Ecto neural progenitor cell (in vitro differentiated cells): ENCODE measurements at places on chromosomes 11 and 22.

DNA sequence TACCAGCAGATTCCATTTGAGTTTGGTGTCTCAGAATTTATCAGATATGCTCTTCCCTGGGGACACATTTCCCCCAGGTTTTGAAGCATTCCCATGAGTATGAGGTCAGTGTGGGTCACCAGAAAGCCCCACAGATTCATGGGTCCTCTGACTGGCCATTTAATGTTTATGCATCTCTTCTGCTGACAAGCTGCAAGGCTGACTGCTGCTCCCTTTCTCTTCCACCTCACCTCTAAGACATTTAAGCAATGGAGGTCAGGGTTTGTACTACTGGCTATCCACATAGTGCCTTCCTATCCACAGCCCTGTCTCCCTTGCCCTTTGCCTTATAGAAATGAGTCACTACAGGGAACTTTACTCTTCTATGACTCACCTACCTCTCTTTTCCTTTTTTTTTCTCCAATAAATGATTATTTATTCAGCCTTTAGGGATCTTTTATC is 106.0 kb upstream of the TIMP3 start:
- no peak for DNase-seq

GRCh38 chr22:23850136-23850611 is 7.5 kb upstream of the SLC2A11 start:
- DNase-seq, result no peak

- DNase-seq, result no peak
Measured at GRCh38 chr11:118657238-118657637, 22.2 kb downstream of the TREH start.

GRCh38 chr11:6705905-6706535 is 22.9 kb upstream of the MRPL17 start:
- no peak for DNase-seq

DNA sequence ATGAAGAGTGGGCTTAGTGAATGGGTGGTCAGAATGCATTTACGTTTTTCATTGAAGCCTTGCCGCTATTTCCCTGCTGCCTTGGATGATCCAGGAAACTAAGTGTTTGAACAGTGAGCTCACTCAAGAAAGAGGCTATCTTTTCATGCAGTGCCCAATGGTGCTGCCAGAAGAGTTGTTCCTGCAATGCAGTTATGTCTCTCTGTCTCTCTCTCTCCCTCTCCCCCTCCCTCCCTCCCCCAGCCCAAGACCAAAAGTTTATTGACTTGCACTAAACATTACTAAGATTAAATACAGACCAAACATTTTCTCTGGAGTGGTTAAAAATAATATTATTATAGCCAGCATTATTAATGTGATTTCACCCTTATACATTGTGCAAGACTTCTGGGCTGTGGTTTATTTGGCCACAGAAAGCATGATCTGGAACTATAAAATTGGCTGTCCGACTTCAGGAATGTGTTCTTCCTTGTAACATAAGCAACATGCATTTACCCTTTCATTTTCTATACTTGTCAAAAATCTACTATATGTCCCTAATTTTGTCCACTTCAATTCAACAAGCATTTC is 6.6 kb upstream of the FUT4 start:
- DNase-seq, result no peak

- DNase-seq, result no peak
Measured at GRCh38 chr11:59012398-59013265, 73.3 kb downstream of the GLYATL1 start.

- DNase-seq, result no peak
Measured at GRCh38 chr11:20308601-20309000, 54.9 kb upstream of the HTATIP2 start.

GRCh38 chr11:119680541-119681360 is 48.2 kb downstream of the NECTIN1 start:
- no peak for DNase-seq

DNA sequence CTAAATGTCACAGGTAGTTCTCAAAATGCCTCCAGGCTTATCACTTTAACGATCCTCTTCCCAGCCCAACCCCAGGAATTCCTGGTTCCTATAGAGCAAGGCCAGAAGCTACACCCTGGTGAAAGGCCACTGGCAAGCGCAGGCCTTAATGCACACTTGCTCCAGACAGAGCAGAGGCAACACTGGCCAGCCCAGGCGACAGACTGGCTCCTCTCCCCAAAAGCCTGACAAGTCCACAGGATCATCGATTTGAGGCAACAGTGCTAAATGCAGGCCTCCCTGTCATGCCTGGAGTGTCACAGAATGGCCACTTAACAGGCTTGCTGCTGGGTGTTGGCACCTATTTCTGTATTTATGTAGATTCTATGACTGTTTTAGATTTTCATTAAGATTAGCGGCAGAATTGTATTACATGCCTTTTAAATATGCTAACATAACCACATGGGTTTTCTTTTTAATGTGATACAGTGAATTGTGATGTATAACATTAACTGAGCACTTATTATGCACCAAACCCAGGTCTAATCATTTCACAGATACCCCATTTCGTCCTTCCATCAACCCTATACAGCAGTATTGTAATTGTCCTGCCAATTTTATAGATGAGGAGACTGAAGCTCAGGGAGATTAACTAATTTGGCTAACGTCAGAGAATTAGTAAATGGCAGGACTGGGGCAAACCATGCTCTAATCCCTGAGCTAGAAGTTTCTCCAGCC is 38.6 kb downstream of the PACSIN2 start:
- no peak for DNase-seq
